GM18507 (cell line): ENCODE measurements at places on chromosomes 4 and X.

- no peak for DNase-seq
These were observed 21.2 kb downstream of the NSG1 start for GRCh38 chr4:4408132-4408523.

- DNase-seq, result no peak
These were observed 2521.4 kb downstream of the ARAP2 start for GRCh38 chr4:33722800-33723516.

GRCh38 chr4:124111922-124112321, 600.6 kb downstream of the ANKRD50 start:
- no peak for DNase-seq

- no peak for DNase-seq
These were observed 37.4 kb downstream of the LHFPL1 start for GRCh38 chrX:112642349-112642748.

GRCh38 chrX:12223650-12224049, 85.4 kb downstream of the FRMPD4 start:
- no peak for DNase-seq

DNA sequence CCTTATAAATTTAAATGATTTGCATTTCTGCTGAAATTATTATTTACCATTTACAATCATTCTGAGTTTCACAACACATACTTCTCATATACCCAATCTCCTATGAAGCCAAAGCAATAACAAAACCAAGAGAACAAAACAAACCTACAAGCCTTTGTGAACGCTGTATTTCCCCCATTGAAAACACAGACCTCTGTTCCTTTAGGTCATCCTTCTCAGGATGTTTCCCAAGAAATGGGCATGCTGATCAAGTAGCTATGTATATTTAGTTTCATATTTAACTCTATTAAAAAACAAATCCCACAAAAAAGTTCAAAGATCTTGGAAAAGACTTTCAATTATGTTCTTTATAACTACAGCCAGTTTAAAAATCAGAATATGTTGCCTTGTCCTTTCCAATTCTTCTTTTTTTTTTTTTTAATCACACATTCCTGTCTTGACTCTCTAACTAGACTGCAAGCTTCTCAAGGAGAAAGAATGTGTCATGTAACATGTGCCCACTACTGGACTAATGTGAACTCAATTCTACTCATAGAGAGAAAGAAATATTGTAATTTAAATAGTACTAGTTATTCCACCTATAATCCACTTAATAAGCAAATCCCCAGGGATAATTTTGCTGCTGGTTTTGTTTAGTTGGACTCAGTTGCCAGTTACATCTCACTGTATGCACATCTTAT, 84.3 kb upstream of the PRSS48 start:
- no peak for DNase-seq
